ENCODE measurements at places on chromosomes 3 and 15. TPM values are rescaled to one million over a fixed set of nuclear protein-coding genes. Genes with fewer than 3 reads are reported as not detected.

- no peaks in the 10 kb centered on the region for H3K4me1 ChIP-seq
- H3K27me3 ChIP-seq: peaks cover 32% of the 10 kb centered on the region
- H3K36me3 ChIP-seq: no peaks in the 10 kb centered on the region
- no peak overlapping the region for H3K4me3 ChIP-seq
- no peak for DNase-seq
- H3K27ac ChIP-seq: no peak overlapping the region
These were observed 25.0 kb upstream of the DGKG start for GRCh38 chr3:186386883-186387560.

DNA sequence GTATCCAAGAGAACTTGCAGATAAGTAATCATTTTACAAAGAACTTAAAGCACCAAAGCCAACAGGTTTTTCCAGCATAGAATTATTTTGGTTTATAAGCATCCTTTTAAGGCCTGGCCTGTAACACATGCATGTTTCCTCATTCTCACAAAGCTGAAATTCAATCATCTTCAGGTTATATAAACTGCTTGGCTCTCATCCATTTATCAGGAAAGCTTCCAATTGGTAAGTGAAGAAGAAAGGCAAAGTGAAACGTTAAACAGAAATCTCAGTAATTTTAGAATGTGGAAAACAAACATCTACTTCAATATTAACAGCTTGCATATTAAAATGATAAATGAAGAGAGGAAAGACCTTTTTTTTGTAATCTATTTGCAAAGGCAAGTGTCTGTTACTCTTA is 1.6 kb downstream of the SERP1 start:
- H3K27me3 ChIP-seq: no peaks in the 10 kb centered on the region
- H3K4me1 ChIP-seq: peaks cover 4% of the 10 kb centered on the region
- peak overlapping the region; percentile 93 for H3K4me3 ChIP-seq
- H3K27ac ChIP-seq: no peak overlapping the region
- peaks cover 59% of the 10 kb centered on the region for H3K36me3 ChIP-seq
- no peak for DNase-seq

DNA sequence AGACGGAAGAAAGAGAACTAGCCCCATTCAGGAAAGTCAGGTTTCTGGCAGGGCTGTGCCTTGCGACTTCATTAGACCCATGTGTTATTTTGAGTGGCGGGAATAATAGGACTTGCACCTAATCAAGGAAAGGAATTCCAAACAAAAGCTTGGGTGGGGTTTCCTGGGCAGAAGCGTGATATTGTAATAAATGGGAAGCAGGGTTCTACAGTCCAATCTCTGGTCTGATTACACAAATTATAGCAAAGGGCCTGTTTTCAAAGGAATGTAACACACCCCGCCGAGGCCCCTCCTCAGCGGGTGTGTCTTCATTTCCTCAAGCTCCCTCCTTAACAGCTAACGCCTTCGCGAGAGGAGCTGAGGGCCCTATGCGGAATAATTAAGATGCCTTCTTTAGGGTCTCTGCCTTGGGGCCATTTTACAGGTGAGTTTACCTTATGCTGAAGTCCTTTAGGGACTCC is 396.0 kb upstream of the C2CD4B start:
- no peak overlapping the region for H3K4me3 ChIP-seq
- peaks cover 8% of the 10 kb centered on the region for H3K27me3 ChIP-seq
- H3K36me3 ChIP-seq: no peaks in the 10 kb centered on the region
- H3K27ac ChIP-seq: no peak overlapping the region

- no peak overlapping the region for H3K4me3 ChIP-seq
- no peak for DNase-seq
- no peak overlapping the region for H3K27ac ChIP-seq
- H3K36me3 ChIP-seq: peaks cover 13% of the 10 kb centered on the region
- H3K4me1 ChIP-seq: no peaks in the 10 kb centered on the region
- no peaks in the 10 kb centered on the region for H3K27me3 ChIP-seq
These were observed 24.2 kb downstream of the STARD5 start for GRCh38 chr15:81299630-81300273.

- H3K4me3 ChIP-seq: no peak overlapping the region
- no peaks in the 10 kb centered on the region for H3K27me3 ChIP-seq
- no peak for DNase-seq
- no peak overlapping the region for H3K27ac ChIP-seq
- H3K36me3 ChIP-seq: no peaks in the 10 kb centered on the region
- H3K4me1 ChIP-seq: no peaks in the 10 kb centered on the region
These were observed 502.2 kb upstream of the LMCD1 start for GRCh38 chr3:7999384-7999783.

- H3K27me3 ChIP-seq: no peaks in the 10 kb centered on the region
- no peaks in the 10 kb centered on the region for H3K4me1 ChIP-seq
- H3K36me3 ChIP-seq: no peaks in the 10 kb centered on the region
These were observed 656.6 kb upstream of the NAALADL2 start for GRCh38 chr3:174202561-174202960.

DNA sequence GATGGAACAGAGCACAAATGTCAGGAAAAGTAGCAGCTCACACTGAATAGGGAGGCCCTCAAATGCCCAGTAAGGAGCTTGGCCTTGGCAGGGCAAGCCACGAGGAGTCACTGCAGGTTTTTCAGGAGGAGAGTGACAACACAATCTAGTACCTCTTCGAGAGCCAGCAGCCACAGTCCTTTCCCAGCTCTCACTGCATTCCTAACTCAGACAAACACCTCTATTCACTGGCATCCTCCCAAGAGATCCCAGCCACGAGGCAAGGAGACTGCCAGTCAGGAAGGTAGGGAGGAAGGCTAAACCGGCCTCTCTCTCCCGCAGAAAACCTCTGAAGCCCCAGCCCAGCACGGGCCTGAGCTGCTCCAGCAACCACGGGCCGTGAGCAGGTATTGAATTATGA is 146.0 kb upstream of the SMAD3 start:
- no peak for DNase-seq
- no peaks in the 10 kb centered on the region for H3K36me3 ChIP-seq
- no peaks in the 10 kb centered on the region for H3K4me1 ChIP-seq
- no peak overlapping the region for H3K4me3 ChIP-seq

DNA sequence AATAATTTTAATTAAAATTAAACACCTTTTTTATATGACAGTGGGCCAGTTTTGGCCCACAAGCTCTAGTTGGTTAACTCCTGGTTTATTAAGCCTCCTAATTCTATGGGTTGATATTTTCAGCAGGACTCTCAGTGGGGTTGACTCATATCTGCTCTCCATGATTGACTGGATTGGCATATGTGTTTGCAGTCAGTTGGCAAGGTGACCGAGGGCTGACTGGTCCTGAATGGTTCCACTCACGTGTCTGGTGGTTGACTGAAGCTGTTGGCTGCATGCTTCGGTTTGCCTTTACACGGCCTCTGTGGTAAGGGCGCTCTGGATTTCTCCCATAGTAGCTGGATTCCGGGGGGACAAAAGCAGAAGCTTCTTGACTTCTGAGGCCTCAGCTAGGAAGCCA is 65.3 kb upstream of the ZNF280D start:
- H3K36me3 ChIP-seq: no peaks in the 10 kb centered on the region
- no peak overlapping the region for H3K27ac ChIP-seq
- H3K4me3 ChIP-seq: no peak overlapping the region
- H3K4me1 ChIP-seq: no peaks in the 10 kb centered on the region
- no peaks in the 10 kb centered on the region for H3K27me3 ChIP-seq
- no peak for DNase-seq

DNA sequence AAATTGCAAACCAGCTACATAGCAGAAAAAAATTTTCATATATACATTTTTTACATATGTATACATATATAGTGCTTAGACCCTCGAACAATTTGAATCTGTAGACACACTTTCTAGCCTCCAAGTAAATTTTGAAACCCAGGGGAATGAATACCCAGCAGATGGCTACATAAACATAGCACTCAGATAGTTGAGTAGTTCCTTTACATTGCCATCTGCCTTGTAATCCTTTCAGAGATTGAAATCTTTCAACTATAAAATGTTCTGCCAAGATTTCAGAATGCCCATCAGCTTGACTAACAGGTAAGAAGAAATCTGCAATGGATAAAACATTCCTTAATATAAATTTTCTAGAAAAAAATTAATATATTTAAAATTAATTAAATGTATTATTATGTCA is 1333.5 kb upstream of the CADM2 start:
- no peaks in the 10 kb centered on the region for H3K4me1 ChIP-seq
- no peak overlapping the region for H3K27ac ChIP-seq
- H3K4me3 ChIP-seq: no peak overlapping the region
- no peak for DNase-seq
- no peaks in the 10 kb centered on the region for H3K36me3 ChIP-seq
- H3K27me3 ChIP-seq: no peaks in the 10 kb centered on the region

The POLQ gene
- 5.9 TPM for polyA plus RNA-seq

Data from K562 (cell line).